Left lung (tissue), 14 donors: ENCODE measurements at places on chromosomes 11 and 22. TPM values are rescaled to one million over a fixed set of nuclear protein-coding genes. Genes with fewer than 3 reads are reported as not detected.

DNA sequence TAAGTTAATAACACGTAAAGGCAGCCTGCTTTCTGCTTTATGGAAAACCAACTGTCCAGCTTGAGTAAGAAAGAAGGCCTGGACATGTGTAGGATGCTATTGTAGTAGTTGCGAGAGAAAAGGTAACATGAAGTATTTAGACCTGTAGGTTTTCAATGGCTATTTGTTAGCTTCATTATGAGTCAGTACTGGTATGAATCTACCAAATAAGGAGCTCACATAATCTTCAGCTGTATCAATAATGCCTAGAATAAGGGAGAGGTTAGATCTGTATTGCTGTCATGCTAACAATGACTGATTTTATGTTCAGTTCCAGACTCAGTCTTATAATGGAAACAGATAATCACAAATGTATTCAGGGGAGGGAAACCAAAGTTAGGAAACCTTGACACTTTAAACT lies 550.3 kb downstream of the CNTN5 start:
- DNase-seq, result no peak

The OR51B2 gene
- not detected for polyA plus RNA-seq

DNA sequence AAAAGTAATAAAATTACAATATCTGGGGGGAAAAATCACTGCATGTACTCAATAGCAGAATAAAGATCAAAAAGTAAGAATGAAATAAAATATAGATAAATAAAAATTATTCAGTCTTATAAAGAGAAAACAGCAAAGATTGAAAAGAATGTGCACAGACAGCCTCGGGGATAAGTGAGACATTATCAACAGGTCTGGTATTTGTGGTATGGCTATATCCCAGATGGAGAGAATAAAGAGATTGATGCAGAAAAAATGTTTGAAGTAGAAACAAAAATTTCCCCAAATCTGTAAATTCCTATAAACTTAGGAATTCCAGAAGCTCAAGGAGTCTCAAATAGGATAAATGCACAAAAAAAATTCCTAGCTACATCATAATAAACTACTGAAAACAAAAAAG lies 74.5 kb upstream of the LUZP2 start:
- no peak for DNase-seq

DNA sequence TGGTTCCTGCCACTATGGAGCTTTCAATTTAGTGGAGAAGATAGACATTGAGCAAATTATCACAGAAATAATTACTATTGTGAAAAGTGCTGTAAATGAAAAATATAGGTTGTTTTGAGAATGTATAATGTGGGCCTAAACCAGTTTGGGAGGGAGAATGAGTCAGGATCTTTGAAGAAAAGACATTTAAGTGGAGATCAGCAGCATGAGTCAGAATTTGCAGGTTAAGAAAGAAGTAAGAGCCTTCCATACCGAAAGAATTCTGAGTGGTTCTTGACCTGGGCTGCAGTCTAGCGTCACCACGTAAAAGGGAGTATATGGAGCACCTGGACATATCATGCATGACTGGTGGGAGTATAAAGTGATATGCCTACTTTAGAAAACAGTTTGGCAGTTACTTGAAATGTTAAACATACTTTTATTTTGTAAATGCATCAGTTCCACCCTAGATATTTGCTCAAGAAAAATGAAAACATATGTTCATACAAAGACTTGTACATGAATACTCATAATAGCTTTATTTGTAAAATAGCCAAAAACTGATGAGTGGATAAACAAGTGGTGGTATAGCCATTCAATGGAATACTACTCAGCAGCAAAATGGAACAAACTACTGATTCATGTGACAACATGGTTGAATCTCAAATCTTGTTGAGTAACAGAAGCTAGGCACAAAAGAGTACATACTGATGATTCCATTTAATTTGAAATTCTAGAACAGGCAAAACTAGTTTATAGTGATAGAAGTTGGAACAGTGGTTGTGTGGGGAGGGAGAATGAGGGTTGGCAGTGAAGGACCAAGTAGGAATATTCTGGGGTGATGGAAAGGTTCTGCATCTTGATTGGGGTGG lies 99.2 kb downstream of the STIM1 start:
- DNase-seq, result no peak

GRCh38 chr11:134527382-134528243 lies 115.6 kb upstream of the B3GAT1 start:
- peak; percentile 20 for DNase-seq

DNA sequence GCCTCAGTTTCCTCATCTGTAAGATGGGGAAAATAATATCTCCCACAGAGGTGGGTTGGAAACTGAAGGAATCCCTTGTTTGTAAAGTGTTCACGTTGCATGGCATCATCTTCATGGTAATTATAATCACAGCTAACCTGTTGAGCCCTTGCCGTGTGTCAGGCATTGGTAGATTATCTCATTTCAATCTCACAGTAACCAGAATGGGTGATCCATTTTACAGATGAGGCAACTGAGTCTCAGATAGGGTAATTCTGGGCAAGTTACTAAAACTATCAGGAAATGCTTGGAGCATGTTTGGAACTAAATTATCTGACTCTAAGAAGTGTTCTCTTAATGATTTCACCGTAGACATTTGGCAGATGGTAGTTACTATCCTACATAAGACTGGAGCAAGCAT lies 109.4 kb downstream of the NAV2 start:
- no peak for DNase-seq

GRCh38 chr11:33344611-33345010 lies 87.4 kb downstream of the HIPK3 start:
- no peak for DNase-seq

DNA sequence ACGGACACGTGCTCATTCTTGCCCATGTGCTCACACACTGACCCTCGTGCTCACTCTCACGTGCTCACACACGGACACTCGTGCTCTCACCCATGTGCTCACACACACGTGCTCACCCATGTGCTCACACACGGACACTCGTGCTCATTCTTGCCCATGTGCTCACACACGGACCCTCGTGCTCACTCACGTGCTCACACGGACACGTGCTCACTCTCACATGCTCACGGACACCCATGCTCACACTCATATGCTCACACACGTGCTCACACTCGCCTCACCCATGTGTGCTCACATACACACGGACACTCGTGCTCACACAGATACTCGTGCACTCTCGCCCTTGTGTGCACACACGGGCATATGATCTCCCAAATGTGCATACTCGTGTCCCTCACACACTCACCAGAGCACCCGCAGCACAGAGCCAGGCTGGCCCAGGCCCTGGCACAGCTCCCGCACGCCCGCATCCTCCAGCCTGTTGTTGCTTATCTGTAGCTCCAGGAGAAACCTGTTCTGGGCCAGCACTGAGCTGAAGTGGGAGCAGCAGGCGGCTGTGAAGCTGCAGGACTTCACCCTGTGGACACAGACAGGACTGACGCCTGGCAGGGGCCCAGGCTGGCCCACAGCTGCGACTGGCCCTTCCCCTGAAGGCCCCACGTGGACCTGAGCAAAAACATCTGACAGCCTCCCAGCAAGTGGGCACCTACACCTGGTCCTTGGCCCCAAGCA lies 9.3 kb downstream of the RNH1 start:
- DNase-seq, result no peak

DNA sequence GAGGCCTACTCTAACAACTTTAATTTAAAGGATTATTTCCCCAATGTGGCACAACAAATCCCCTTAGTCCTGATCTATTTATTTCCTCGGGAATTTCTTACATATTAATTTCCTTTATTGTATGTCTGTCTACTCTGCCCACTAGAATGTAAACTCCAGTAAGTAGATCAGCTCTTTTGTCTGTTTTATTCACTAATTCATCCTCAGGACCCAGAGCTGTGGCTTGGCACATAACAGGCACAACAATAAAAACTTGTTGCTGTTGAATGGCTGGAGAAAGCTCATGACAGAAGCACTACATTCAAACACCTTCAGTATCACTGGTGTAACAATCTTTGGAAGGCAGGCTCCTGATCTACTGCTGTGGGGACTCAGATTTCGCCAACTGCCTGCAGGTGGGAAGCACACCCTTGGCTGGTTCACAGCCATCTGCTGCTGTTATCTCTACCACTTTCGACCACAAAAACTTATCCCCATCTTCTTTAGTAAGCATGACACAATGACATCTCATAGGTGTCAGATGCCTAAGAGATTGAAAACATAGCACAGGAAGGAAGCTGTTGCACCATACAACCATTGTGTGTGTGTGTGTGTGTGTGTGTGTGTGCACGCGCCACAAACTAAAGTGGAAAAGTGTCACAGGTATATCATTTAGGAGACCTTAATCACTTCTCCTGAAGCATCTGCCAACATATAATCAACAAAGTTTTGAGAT lies 11.9 kb downstream of the HIRA start:
- DNase-seq, result no peak

- no peak for DNase-seq
These were observed 64.0 kb downstream of the PARVA start for GRCh38 chr11:12441231-12441861.

The VWCE gene
- 3.6 TPM for polyA plus RNA-seq

The SLC7A4 gene
- polyA plus RNA-seq, result 0.41 TPM

DNA sequence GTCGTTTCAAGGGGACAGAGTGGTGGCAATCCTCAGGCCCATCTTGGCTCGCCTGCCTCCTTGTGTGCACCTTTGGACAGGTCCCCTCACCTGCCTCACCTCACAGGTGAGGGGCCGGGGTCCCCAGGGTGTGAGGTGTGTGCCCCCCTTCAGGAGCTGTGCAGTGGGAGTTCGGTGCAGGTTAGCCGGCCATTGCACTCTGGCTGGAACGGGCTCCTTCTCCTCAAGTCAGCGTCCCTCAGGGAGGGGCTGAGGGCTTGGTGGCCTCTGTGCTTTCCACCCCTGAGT lies 269.1 kb downstream of the TBC1D22A start:
- peak; percentile 21 for DNase-seq

The YWHAH gene
- polyA plus RNA-seq, result 110 TPM

DNA sequence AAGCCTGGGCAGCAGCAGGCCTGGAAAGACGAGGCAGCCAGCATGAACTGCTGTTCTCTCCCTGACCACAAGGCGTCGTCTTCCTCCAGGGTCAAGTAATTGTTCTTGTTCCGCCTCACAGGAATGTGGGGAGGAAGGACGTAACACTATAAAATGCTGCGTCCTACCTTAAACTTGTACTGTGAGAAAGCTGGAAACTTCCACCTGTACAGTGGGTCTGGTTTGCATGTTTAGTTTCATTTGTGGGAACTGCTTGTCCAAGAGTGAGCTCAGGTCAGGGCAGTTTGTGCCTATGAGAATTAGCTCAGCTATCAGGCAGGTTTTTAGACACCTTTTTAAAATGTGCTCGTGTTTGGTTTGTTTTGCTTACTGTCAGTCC lies 55.2 kb downstream of the PANX1 start:
- DNase-seq, result peak; percentile 71

- DNase-seq, result no peak
These were observed 1.3 kb upstream of the B4GALNT4 start for GRCh38 chr11:367956-368413.

DNA sequence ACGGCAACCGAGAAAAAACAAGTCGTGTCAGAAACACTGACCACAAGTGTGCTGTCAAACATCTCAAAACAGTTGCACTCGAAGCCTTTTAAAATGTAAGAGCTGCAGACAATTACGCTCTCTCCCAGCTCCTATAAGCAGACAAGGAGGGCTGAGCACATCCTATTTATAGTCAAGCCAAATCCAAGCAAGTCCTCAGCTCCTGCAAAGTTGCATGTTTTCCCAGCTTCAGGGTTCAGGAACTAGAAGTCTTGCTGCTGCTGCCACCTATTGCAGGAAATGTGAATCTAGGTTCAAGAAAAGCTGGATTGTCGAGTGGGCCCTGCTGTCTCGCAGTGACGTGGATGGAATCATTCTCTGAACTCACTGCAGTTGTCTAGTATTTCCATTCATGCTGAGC lies 15.5 kb downstream of the EFCAB6 start:
- no peak for DNase-seq

The LINC01488 gene
- polyA plus RNA-seq, result 0.06 TPM
